ENCODE measurements at places on chromosomes 3 and 15. TPM values are rescaled to one million over a fixed set of nuclear protein-coding genes. Genes with fewer than 3 reads are reported as not detected.

MINAR1 gene
- 0.30 TPM for total RNA-seq

GUCA1C gene
- total RNA-seq = not detected

RHOA gene
- 449 TPM for total RNA-seq

ASB14 gene
- not detected for total RNA-seq

RARB gene
- total RNA-seq = 10.3 TPM

ZBED2 gene
- 0.22 TPM for total RNA-seq

SLC28A2 gene
- not detected for total RNA-seq

GTPBP8 gene
- total RNA-seq = 15.5 TPM

ANKRD34C gene
- not detected for total RNA-seq

ZNF80 gene
- not detected for total RNA-seq

C2CD4A gene
- total RNA-seq = 0.17 TPM

CLDN11 gene
- total RNA-seq = 0.21 TPM

ALPK3 gene
- total RNA-seq = 0.14 TPM

STAC gene
- 2.3 TPM for total RNA-seq

IL12A gene
- 1.1 TPM for total RNA-seq

LEKR1 gene
- total RNA-seq = 0.73 TPM

PLD1 gene
- 15.2 TPM for total RNA-seq

STRA6 gene
- 69.6 TPM for total RNA-seq

TPRG1 gene
- total RNA-seq = 0.14 TPM

CHRM5 gene
- total RNA-seq = not detected

ISLR gene
- 0.39 TPM for total RNA-seq

TRIM42 gene
- not detected for total RNA-seq

SSR3 gene
- total RNA-seq = 156 TPM

AMIGO3 gene
- 0.17 TPM for total RNA-seq

ZNF501 gene
- total RNA-seq = not detected

Data from A549 treated with Mapracorat at 1 μM for 4 hours (cell line).